GF-D8 (cell line): ENCODE measurements at places on chromosomes 2 and 18.

GRCh38 chr18:7454429-7454828 is 112.7 kb upstream of the PTPRM start:
- DNase-seq, result no peak

DNA sequence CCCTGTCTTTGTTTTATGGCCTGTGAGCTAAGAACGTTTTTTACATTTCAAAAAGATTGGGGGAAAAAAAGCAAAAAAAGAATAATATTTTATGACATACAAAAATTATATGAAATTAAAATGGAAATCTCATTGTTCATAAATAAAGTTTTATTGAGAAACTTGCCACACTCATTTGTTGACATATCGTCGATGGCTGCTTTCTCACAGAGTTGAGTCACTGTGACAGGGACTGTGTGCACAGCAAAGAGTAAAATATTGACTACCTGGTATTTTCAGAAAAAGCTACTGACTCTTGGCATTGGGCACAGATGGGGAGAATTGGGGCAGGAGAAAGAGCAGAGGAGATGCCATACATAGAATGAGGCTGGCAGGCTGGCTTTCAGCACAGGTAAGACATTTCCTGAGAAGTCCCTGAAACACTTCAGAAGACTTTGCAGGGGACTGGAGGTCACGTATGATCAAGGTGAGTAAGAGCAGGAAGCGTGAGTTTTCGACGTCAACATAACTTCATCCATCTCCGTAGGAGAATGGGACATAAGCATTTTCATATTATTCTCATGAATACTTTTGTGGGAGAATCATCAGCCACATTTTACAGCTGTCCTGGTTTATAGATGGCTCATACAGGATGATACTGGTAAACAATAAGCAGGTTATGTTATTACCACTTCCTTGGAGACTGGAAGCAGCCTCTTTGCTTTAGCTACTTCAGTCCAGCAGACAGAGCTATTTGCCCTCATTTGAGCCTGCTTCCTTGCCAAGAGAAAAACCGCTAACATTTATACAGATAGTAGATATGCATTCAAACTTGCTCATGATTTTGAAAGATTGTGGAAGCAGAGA is 32.5 kb upstream of the PUM2 start:
- DNase-seq, result no peak

DNA sequence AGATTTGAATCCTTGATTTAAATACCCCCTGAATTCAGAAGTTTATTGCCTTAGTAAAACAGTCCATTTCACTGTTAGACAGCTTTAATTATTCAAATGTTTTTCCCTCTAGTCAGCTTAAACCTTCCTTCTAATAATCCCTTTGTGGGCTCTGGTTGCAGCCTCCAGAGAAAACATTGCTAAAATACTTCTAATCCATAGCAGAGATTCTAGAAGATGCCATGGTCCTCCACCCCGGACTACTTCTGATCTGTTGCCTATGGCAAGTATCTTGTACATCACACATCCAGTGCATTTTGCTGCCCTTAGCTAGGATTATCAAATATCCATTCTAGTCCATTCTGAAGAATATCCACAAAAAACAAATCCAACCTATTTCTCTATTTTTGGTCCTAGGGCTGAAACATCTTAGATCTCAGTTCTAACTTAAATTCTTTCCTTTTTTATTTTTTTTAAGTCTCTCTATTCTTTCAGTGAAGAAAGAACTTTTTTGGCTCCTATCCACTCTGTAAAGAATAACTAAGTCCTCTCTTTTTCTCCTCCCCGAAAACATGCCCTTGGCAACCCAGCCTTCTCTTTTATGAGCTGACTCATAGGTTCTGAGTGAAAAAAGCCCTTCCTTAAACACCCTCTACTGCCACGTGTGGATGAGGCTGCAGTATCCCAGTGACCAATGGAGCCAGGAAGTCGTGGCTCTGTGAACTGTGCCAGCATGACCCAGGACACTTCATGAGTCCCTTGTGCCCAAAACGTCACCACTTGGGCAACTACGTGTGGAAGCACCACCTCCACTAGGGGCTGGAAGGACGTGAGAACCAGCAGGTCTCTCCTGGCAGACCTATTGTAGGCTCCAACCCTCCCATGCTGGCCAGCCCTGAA is 349.8 kb downstream of the TNS1 start:
- no peak for DNase-seq

DNA sequence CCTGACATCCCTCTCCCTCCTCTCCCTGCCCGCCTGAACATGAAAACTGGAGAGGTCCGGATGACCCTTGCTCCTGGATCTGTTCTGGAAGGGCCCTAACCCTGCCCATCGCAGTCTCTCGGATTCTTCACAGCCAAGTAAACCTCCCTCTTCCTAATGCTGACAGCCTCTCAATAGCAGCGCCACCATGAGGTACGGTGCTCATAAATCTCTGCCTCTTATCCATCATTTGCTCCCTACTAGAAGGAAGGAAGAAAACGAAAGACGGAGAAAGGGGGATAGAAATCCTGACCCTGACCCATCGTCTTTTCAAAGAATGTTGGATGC is 257.9 kb downstream of the BCL11A start:
- no peak for DNase-seq

- no peak for DNase-seq
Measured at GRCh38 chr2:231563378-231563961, 29.2 kb upstream of the TEX44 start.

- no peak for DNase-seq
Measured at GRCh38 chr18:60663060-60663989, 290.8 kb upstream of the MC4R start.

DNA sequence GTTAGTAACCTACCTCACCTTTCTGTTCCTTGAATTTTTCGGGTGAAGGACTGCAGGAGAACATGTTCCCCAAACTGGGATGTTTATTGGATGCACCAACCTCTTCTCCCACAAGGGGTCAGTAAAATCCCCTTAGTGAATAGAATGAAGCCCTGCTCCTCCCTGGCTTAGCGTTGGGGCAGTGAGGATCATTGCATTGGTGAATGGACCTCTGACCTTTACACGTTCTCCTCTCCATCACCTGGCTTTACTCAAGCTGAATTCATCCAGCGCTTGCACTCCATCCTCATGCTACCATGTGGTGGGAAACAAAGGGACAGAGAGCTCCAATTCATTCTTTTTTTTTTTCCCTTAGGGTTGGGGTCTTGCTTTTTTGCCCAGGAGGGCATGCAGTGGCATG is 157.2 kb downstream of the MIB1 start:
- no peak for DNase-seq
